Effector memory CD4-positive, alpha-beta T cell (primary cell): ENCODE measurements at places on chromosomes 5 and 9.
A peak's percentile ranks its signal among the peaks of the same experiment; 100 is the strongest.

GRCh38 chr5:11239261-11240015 is 478.4 kb upstream of the DAP start:
- DNase-seq, result no peak

DNA sequence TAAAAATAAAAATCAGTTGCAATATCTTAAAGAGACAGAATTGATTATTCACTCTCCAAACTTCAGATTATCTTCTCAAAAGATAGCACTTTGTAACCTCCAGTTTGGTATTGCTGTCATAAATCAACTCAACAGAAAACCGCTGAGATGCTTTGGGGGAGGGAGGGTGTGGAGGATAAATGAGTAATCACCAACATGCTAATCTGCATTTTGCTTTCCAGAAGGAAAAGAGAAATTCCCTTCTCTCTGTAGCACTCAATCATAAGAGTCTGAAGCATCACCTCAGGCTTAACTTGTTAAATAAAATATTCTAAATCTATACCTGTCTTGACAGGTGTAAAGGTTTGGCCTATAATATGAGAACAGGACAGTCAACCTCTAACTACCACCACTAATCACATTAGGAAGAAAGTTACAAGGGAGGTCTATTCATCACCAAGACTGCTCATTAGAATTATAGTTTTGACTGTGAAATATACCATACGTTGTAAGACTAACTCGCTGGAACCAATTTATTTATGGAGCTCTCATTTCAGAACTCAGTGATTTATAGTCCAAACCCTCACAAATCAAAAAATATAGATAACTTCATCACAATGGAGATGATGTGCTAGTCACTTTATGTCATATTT is 89.0 kb downstream of the PIK3R1 start:
- no peak for DNase-seq

DNA sequence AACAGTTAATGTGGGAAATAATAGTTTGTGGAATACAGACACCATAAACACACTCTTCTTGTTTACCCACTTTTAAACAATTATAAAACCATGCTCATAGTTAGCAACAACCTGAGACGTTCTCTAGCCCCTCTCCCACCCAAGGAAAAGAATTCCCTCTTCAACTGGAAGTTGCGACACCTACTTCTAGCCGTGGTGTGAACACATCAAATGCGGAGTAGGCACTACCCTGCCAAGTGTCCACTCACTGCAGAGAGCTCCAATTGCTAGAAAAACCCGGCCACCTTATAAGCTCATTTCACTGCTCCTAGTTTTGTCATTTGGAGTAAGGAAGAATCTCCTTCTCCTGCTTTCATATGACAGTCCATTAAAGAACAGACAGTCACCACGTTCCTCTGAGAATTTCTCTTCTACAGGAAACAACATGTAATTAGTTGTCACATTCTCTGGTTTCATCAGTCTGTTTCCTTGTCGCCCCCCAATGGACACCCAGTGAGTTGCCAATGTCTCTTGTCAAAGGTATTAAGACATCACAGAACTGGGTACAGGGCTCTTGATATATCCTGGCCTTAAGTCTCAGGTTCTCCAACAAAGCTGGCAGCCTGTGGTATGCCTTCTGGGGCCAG is 47.3 kb downstream of the PRLR start:
- DNase-seq, result no peak

GRCh38 chr9:34437006-34437925 is 21.1 kb downstream of the FAM219A start:
- DNase-seq, result peak; percentile 51

- DNase-seq, result no peak
These were observed 37.7 kb downstream of the NSG2 start for GRCh38 chr5:174083056-174083827.

- DNase-seq, result no peak
These were observed 149.5 kb downstream of the ROR2 start for GRCh38 chr9:91800473-91801030.

DNA sequence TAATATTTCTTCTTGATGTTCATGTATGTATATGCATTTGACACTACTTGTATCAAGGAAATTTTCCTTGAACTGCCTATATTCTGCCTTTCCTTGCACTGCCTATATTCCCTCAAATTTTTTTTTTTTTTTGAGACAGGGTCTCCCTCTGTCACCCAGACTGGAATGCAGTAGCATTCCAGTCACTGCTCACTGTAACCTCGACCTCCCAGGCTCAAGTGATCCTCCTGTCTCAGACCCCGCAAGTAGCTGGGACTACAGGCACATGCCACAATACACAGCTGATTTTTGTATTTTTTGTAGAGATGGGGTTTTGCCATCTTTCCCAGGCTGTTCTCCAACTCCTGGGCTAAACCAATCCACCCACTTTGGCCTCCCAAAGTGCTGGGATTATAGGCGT is 4.1 kb downstream of the HMGCS1 start:
- DNase-seq, result no peak

DNA sequence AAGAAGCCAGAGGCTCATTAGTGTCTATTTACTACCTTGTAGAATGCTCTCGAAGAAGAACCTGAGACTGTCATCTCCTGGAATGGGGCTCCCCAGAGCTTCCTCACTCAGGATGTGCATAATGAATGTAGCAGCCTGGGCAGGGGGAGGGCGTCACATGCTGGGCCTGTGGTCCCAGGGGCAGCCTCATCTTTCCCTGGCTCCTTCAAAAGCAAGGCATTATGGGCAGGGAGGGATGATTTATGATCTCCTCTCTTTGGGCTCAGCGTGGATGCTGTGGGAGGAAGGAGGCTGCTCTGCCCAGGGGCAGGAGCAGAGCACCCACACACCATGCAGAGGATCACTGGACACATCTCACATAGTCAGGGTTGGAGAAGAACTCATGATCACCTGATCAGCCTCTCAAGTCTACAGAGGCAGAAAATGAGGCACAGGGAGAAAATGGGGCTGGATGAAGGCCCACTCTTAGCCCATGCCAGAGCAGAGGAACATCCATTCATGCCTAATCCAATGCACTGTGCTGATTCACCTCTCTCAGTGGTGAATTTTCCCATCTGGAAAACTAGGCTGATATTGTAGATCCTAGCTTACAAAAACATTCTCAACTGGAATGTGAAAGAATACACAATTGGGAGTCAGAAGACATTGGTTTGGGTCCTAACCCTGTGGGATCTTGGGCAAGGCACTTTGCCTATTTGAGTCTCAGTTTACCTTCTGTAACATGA is 173.7 kb downstream of the CARTPT start:
- DNase-seq, result no peak

GRCh38 chr5:157918811-157919742 is 60.1 kb upstream of the CLINT1 start:
- no peak for DNase-seq

- no peak for DNase-seq
These were observed 23.4 kb downstream of the MINAR2 start for GRCh38 chr5:129771058-129771838.
